ENCODE measurements at places on chromosomes 7 and 10.

DNA sequence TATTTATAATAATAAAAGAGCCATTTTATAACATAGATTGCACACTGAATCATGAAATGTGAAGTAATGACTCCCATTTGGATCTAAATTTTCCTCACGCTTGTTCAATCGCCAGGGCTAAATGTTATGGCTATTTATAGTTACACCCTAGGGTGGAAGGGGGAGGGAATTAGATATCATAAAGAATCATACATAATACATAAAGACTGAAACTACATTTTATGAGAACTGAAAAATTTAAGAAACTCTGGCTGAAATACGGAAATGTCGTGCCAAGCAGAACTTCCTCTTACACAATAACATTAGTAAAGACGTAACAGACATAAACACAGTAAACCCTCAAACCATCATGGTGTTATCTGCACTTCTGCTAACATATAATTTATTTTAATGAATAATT, 327.5 kb upstream of the PHF14 start:
- DNase-seq: no peak

- DNase-seq: no peak
Measured at GRCh38 chr7:51927738-51928137, 611.1 kb upstream of the COBL start.

DNA sequence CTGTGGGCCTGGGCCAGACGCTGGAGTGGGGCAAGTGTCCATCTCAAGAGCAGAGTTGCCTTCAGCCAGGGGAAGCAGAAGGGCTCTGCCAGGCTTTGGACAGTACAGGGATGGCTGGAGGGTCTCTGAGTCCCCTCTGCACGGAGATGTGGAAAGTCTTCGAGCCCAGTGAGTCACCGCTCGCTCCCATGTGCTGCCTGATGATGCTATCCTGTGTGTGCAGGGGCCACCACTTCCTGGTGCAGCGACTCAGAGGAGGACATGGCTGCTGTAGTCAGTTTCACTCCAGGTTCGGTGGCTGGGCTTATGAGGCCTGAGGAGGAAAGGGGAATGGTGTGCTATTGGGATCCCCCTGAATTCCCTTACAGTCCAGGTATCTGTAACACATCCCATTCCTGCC, 6.0 kb downstream of the ADCYAP1R1 start:
- DNase-seq: peak; percentile 32

DNA sequence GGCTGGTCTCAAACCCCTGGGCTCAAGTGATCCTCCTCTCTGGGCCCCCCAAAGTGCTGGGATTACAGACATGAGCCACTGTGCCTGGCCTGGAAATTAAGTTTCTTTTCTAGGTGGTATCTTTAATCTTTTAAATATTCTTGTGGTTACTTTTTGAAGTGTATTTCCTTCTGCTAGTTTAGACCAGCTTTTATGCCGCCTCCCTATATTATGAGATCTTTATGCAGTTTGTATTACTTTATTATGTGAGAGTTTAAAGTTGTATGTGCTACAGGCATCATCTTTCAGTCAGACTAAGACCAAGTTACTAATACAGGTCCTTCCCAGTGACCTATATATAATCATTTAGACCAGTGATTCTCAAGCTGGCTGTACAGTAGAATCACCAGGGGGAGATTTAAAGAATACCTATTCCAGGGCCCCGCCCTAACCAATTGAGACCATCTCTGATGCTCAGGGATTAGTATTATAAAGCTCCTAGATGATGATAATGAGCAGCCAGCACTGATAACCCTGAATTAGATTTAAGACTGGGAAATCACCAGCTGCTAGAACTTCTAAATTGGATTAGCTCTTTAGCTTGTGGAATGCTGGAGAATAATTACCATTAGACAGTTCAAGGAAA, 11.3 kb downstream of the INPP5F start:
- DNase-seq: no peak

DNA sequence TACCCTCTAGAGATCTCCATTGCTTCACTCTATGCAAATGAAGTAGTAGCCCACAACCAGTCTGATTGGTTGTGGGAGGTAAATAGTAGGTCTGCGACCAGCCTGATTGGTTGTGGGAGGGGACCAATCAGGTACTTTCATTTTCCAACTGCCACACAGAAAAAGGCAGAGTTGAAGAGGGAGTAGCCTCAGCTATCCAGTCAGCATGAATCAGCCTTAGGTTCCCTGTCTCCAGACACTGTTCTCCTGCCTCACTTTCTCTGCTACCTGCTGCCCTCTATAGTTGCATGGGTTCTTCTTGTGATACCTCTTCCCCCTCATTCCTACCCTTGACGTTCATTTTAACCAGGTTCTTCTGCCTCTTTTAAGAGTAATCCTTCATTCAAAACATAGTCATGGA, 114.5 kb upstream of the LYZL1 start:
- DNase-seq: no peak

- no peak for DNase-seq
Measured at GRCh38 chr7:116194115-116194514, 16.2 kb upstream of the TES start.

GRCh38 chr7:135773464-135773863, 24.9 kb upstream of the FAM180A start:
- no peak for DNase-seq

DNA sequence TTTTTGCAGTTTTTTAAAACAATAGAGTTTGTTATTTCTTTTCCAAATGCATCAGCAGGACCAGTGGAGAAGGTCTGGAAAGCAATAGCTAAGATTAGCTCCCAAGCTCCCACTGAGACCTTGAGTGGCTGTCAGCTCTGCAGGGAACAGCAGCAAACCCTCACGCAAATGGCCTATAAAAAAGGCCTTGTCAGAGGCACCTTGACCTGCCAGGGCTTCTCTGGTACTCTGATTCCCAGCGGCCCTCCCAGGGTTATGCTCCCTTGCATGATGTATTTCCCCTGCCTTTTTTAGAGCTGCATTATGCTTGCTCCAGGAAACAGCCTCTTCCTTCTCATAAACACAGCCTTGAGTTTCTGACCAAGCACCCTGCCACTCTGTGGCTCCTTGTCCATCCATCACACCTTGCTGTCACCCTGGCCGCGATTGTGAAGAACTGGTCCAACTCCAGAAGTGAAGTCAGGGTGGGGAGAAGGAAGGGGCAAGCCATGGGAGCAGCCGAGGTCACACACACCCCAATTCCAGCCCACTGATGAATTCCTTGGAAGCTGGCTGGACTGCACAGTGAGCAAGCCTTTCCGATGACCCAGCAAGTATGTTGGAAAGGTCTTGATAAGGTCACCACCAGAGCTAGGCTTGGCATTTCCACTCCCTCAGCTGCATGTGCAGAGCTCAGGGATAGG, 35.3 kb upstream of the NKX2-3 start:
- no peak for DNase-seq

- DNase-seq: no peak
Measured at GRCh38 chr7:1055956-1056784, 11.8 kb downstream of the GPR146 start.

GRCh38 chr7:41206267-41206666, 496.6 kb downstream of the INHBA start:
- no peak for DNase-seq

DNA sequence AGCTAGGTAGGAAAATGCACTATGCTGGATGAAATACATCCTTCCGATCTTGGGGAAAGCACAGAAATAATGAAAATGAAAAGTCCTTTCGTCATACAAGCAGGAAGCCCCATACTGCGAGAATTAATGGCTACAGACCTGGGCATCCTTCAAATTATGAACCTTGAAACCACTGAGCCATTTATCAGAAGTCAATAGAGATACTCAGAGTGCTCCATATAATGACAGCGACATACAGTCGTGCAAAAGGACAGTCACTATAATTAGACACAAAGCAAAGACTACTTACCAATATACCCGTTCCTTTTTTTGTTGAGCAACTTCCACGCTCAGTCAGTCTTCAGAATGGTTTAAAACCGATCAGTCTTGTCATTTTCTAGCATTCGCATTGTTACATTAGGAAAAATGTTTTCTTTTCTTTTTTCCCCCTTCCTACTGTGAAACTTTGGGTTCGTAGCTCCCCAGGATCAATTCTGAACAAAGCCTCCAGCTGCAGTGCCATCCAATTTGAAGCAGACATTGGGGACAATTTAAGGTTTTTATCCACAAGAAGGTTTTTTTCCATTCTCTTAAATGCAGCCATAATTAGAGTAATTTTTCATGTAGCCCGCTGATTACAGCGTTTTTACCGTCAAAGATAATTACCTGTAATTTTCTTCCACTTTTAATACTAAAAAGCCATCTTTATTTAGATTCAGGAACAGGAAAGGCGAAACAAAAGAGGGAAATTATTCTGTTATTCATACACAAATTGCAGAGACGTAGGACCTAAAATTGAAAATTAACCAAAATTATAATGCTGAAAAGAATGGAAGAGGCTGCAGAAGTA, 6.4 kb downstream of the DLX6 start:
- DNase-seq: no peak

GRCh38 chr7:9890092-9890491, 1083.6 kb upstream of the PHF14 start:
- no peak for DNase-seq

DNA sequence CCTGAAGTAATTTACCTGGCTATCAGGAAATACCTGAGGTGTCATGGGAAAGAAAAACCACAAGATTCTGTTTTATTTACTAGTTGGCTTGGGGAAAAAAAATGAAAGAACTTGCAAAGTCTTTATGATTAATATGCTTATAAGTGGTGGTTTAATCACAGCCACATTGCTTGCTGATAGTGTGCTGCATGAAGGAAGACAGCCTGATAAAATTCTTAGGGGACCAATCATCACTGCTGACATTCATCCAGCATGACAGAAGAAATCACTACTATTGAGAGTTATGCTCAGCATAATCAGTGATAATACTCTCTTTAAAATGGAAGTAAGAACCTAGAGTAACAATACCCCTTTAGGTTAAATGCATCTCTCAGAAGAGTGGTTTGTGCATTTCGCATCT, 150.2 kb upstream of the LRRN3 start:
- DNase-seq: no peak

DNA sequence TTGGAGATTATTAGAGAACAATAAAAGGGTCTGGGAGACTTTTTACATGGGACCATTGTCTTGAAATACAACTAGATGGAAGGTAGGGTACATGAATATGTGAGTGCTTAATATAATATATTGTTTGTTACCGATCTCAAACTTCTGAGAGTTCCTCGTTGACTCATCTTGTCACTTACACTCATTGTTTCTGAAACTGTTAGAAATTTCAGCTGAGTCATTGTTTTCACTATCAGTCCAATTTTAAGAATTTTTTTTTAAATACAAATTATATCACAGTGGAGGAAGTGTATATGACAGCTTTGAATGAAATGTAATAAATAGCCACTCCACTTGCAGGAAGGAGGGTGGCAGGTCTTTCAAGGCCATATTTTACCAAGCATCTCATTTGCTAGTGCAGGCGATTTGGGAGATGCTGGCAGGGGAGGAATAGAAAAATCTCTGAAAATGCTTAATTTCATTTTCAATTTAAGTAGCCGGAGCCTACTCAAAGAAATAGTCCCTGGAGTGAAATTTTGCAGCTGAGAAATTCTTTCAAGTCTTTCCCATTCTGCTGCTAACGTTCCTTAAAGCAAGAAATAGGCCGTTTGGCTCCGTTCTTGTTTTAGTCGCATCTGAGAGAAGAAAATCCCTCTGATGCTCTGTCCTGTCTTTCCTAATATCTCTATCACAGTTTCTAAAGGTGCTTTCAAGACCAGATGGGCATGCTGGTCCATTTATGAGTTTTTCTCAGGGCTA, 1404.2 kb upstream of the CELF2 start:
- DNase-seq: no peak

DNA sequence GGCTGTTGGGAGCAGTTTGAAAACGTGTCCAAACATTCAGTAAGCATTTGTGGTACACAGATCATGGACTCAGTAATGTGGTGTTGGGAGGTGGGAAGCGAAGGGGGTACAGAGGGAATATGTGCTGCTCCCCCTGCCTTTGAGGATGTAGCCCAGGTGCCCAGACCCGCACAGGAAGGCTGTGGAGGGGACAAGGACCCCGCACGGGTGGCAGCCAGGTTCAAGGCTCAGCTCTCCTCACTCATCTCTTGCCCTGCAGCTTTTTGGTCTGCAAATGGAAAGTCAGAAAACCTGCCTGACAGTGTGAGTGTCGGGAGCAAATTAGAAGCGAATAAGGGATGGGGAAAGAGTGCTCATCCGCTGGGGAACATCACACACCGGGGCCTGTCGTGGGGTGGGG, 27.3 kb upstream of the EN2 start:
- DNase-seq: no peak

GRCh38 chr10:93548376-93549071, 17.9 kb upstream of the FFAR4 start:
- DNase-seq: peak; percentile 69

- DNase-seq: no peak
Measured at GRCh38 chr7:92546856-92547497, 18.4 kb downstream of the RBM48 start.

GRCh38 chr7:70060298-70061068, 462.2 kb downstream of the AUTS2 start:
- no peak for DNase-seq

DNA sequence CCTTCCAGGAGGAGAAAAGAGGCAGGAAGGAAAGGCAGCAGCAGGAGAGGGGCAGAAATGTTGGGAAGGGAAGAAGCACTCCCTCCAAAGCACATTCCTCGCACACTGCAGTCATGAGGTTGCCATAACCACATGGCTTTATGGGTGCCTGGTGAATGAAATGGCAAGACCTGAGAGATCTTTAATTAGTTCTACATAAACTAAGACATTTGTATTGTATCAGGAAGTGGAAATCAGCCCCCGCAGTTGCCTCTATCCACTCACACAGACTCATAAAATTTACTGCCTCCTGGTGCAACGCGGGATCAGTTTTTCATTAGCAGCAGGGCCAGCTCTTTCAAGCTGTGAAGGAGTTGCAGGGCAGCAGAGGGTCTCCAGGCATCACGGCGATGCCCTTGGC, 106.4 kb downstream of the COL13A1 start:
- DNase-seq: no peak

DNA sequence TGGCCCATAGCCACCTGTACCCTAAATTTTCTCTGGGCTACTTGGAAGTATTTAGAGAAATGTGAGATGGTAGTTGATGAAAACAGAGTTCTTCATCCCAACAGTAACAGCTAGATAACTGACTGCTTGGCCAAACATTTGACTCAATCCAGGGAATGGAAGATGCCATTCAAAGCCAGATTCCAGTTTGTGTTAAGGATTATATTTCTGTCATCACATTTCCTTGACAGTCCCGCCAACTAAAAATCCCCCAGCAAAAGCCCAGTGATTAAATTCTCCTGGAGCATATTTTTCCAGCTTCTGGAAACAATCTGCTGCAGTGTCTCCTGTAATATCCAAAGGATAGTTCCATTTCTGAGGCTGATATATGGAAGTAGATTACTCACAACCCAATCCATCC, 45.4 kb upstream of the PTN start:
- no peak for DNase-seq

DNA sequence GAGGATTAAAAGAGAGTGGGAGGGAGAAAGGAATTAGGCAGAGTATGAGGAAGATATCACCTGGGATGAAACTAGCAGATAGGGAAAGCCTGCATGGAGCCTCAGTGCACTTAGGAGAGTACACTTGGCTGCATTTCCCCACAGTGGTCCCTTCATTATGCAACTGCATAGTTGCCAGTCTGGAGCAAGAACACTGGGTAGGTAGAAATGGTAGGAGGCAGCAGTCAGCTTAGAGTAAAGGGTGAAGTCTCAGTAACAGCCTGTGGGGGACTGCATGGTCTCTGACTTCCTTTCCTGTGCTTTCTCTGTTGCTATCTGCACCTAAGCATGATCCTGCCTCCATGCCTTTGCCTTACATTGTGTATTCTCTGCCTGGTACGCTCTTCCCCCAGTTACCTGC, 14.0 kb upstream of the PCGF5 start:
- DNase-seq: no peak

- DNase-seq: no peak
Measured at GRCh38 chr10:31594347-31594873, 275.4 kb downstream of the ZEB1 start.

- DNase-seq: no peak
Measured at GRCh38 chr7:43307522-43307921, 195.1 kb downstream of the HECW1 start.

All from HFFc6 (cell line).